C1 segment of cervical spinal cord (tissue), 14 donors: ENCODE measurements at places on chromosomes 2 and 18.
A peak's percentile ranks its signal among the peaks of the same experiment; 100 is the strongest.

DNA sequence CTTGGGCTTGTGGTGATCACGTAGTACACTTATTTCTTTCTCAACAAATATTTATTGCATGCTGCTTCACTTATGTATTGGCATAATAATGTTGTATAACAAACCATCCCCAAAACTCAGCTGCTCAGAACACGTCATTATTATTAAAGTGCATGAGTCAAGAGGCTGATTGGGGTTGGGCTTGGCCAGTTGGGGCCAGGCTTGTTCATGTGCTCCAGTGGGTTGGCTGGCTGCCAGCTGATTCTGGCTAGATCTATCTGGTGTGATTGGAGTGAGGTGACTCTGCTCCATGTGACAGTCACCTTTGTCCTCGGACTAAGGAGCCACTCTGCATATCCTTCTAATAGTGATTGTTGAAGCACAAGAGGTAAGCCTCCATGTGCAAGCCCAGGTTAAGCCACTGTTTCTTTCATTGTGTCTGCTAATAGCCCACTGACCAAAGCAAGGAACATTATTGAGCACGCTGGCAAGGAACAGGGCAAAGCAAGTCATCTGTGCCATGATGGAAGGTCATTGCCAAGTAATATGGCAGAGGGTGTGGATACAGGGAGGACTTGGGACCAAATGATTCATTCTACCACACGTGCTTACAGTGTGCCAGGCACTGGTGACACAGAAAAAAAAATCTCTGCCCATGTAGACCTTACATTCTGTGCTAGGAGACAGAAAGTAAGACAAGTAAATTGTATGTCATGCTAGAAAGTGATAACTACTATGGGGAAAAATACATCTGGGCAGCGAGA is 63.3 kb upstream of the TMEM182 start:
- no peak for DNase-seq

DNA sequence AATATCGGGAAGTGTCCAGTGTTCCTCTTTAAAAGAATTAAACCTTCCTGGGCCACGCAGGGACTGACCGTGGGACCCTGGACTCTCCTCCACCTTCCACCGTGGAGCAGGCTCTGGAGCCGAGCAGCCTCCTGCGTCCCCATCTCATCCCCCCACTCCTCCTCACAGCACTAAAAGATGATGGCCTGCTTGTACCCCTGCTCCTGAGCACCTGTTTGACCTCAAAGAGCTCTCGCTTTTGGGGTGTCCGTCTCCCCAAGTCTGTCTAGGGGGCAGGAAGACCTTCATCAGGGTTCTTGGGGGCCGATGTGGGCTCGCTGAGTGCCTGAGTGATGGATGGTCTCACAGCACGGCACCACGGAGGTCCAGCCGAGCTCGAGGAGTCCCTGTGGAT is 1.2 kb upstream of the SDC1 start:
- DNase-seq, result no peak

GRCh38 chr2:128717758-128718710 is 399.4 kb upstream of the HS6ST1 start:
- no peak for DNase-seq

GRCh38 chr2:64524604-64525316 is 632 bp downstream of the AFTPH start:
- peak; percentile 67 for DNase-seq

DNA sequence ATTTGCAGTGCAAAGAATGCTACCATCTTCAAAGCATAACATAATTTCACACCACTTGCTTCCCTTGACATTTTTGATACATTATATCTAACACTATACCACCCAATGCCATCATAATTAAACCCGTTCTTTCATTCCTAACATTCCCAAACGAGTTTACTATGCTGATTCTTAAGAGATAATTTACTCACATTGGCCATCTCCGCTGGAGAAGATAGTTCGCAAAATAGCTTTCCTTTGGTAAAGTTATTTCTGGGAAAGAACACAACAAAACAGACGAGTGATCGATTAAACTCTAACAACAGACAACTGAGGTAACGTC is 716 bp downstream of the MMADHC start:
- DNase-seq, result no peak

DNA sequence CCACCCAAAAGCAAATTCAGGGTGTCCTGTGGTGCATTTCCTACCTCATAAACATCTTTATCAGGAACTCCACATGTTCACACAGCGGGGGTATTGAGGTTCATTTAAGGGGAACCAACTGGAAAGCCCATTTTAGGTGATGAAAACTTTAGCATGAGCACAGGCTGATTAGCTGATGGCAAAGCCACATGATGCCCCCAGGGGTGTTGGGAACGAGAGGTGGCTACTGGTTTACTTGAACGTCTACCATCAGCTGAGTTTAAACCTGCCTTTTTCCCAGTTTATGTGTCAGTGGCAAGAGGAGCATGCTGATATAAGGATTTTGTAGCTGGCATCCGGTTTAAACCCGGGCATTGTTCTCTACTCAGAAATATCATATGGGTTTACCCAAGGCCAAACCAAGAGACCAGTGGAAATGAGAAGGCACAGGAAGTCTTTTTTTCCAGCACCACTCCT is 54.5 kb upstream of the UPP2 start:
- no peak for DNase-seq

GRCh38 chr2:6168485-6168884 is 476.3 kb downstream of the SOX11 start:
- DNase-seq, result no peak

DNA sequence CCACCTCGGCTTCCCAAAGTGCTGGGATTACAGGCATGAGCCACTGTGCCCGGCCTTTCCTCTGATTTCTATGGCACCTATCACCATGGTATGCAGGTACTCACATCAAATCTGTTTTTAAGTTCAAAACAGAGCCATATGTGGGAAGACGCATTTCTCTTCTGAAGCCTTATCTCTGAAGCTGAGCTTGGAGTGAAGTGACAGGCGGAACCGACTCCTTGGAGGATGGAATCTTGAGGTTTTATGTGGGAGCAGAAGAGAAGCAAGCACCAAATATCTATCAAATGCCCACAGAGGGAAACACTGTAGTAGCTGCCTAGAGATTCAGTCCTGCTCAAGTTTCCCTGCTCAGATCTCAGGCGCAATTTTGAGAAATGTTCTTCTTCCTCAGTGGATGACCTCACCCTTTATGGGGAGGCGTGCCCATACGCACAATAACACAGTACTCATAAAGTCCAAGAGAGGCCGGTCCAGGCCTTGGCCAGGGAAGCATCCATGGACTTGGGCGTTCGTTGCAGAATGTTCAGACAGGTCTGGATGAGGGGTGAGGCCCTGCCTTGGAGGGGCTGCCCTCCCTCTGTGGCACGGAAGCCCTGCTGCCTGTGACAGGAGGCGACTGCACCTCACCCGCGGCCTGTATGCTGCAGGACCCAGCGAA is 67.9 kb downstream of the HNRNPLL start:
- no peak for DNase-seq

GRCh38 chr2:22454826-22455485 is 930.0 kb upstream of the KLHL29 start:
- no peak for DNase-seq

DNA sequence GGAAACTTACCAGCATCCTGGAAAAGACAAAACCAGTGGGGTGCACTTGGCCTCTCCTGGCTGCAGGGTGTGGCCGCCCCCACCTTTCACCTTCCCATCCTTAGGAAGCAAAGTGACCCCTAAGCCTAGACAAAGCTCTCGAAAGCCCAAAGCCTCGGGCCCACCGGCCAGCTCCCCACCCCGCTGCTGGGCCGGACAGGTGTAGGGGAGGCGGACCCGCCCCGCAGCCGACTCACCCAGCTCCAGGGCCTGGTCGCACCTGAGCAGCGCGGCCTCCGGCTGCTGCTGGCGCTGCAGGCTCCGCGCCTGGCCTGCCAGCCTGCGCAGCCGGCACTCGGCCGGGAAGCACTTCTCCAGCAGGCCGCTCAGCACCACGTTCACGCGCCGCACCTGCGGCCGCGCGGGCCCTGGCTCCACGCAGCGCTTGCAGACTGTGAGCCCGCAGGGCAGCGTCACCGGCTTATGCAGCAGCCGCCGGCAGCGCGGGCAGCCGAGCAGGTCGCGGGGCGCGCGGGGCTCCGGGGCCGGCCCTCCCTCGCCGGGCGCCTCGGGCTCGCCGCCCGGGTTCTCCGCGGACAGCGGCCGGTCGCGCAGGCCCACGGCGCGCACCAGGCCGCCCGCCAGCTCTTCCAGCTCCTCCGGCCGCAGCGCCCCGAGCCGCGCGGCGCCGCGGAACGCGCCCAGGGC is 979 bp downstream of the LONRF2 start:
- no peak for DNase-seq

DNA sequence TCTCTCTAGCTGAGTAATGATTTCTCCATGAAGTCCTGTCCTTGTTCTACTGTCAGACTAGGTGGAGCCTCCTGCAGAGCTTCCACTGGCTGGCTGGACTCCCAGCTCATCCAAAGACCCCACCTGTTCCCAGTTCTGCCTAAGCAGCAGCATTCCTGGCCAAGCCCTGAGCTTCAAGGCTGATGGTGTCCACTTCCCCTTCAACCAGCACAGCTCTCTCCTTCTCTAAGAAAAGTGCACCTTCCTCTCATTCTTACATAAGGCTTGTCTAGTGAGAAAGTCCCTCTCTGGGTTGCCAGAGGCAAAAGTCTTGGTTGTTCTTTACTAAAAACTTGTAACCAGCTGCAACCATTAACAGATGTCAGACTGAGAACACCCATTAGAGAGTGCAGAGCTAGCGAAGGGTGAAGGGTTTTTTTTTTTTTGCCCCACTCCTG is 58.9 kb downstream of the CXCR4 start:
- DNase-seq, result no peak

GRCh38 chr18:45218436-45218835 is 396.8 kb upstream of the SLC14A2 start:
- DNase-seq, result no peak

- no peak for DNase-seq
Observed at GRCh38 chr2:233208382-233209116, 42.9 kb upstream of the ATG16L1 start.

DNA sequence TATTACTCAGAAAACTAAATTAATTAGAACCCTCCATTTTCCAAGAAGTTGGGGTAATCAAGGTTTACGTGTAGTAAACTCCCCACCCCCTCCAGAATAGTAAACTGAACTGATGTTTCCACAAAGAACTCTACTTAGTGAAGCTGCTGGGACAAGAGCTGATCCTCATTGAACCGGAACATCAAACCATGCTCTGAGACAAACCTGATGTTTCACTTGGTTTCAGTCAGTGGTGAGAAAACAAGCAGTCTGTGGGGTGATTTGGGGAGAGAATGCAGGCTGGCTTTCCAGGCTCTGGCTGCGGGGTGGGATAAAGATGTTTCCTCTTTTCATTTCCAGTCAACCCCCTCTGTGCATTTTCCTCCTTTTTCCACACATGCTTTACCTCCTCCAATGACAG is 38.2 kb downstream of the CELF4 start:
- DNase-seq, result no peak

DNA sequence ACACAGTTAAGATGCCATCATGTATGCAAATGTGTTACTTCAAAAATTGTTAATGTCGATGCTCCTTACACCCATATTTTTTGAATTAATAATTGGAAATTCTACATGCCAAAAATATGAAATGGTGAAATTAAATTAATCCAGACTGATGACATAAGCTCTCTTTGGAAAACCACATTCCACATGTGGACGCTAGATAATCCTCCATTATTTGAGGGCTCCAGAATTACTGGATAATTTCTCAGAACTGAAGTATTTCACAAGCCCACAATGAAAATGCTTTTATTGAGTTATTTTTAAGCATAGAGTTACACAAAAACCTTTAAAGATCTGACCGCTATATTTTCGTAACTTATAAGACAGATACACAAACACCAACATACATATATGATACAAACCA is 47.8 kb downstream of the FARSB start:
- no peak for DNase-seq

DNA sequence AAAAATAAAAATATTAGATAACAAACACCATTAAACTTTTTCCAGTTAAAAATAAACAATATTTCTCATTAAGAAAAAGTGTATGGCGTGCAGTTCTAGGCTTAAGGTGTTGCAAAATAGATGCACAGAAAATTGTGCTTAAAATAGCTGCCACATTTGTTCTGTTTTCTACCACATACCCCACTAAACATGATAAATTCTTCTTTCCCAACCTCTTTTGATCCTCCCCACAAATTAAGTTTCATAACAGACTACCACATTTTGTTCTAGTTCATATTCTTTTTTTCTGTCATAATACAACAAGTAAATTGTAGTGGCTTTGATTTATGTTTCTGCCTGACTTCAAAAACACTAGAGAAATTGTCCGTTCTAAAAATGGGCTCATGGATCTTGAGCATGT is 64.5 kb downstream of the ARHGAP28 start:
- no peak for DNase-seq

- DNase-seq, result no peak
Observed at GRCh38 chr2:224987733-224988132, 54.5 kb downstream of the DOCK10 start.

GRCh38 chr2:100248044-100248330 is 74.3 kb downstream of the LONRF2 start:
- DNase-seq, result no peak

DNA sequence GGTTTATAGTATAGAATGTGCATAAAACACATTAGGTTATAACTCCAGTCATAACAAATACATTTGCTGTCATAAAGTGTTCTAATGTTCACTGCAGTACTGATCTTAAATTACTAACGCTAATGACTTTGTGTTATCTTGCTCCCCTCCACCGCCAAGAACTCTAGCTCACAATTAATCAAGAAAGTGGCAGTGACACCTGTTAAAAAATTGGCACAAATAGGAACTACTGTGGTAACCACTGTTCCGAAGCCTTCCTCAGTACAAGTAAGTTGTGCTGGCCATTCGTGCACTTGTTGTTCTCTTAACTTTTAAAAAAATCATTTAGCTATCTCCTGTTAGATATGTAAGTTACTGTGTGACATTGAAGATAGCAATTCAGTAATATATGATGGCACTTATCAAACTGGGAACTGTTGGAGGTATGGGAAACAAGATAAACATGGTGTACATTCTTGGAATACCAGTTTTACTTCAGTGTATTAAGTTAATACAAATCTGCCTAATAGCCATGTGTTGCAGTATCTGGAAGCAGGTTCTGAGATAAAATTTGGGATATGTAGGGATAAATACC is 41.2 kb downstream of the TAF4B start:
- DNase-seq, result no peak

GRCh38 chr2:210586381-210586780 is 30.0 kb downstream of the CPS1 start:
- no peak for DNase-seq

- no peak for DNase-seq
Observed at GRCh38 chr2:207658156-207658555, 33.0 kb upstream of the METTL21A start.

DNA sequence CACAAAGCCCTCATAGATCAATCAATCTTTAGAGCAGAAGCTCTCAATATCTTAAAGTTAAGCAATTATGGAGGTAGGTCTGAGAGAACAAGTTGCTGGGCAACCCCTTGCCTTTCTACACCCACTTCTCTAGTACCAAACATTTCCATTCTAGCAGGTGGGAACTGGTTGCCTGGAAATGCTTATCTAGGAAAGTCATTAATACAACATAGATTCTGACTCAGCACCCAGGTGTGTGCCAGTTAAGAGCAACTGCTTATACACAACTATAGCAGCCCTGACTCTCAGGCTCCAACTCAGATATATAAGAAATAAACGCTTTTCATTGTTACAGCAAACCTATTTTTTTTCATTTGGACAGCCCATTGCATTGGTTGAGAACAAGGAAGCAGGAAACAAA is 237.7 kb downstream of the IRS1 start:
- DNase-seq, result no peak

- DNase-seq, result no peak
Observed at GRCh38 chr2:75547345-75548035, 13.2 kb downstream of the EVA1A start.
